ENCODE measurements at places on chromosomes 5 and 9. TPM values are rescaled to one million over a fixed set of nuclear protein-coding genes. Genes with fewer than 3 reads are reported as not detected.

TCF7 gene
- total RNA-seq: 2.1 TPM

DNA sequence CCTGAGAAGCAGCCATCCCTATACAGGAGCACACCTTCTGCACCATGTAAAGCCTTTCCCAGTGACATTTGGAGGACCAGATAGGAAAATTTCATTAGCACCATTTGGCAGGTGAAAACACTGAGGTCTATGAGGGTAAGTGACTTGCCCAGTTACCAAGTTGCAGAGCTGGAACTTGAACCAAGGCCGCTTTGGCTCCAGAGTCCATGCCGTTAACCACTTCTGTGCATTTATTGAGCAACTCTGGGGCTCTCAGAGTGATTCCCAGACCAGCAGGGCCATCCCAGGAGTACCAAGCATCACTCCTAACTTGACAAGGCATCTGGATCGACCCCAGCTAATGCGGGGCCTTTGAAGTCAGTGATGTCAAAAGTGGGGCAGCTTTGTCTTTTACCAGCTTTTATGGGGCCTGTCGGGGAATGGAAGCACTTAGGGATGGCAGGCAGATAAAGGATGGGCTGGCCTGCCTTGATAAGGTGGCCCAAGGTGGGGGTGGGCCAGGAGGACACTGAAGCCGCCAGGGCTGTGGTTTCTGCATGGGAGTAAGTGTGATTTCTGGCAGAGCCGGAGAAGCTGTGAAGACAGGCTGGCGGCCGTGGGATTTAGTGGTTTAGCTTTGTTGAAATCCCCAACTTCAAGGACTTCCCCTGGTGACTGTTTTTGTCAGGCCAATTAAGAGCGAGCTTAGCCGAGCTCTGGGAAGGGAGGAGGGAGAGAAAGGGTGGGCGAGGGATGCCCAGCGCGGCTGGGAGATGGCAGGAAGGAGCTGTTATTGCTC is 127.3 kb downstream of the MACROH2A1 start:
- no peak for DNase-seq

- no peak for DNase-seq
Observed at GRCh38 chr5:43230707-43231106, 38.7 kb downstream of the NIM1K start.

GRCh38 chr9:133852431-133852830 is 114.3 kb upstream of the SARDH start:
- no peak for DNase-seq

GRCh38 chr5:28903643-28904042 is 1865.3 kb upstream of the CDH9 start:
- no peak for DNase-seq

GRCh38 chr5:16806711-16807546 is 129.2 kb downstream of the MYO10 start:
- no peak for DNase-seq

NR5A1 gene
- not detected for total RNA-seq

DNA sequence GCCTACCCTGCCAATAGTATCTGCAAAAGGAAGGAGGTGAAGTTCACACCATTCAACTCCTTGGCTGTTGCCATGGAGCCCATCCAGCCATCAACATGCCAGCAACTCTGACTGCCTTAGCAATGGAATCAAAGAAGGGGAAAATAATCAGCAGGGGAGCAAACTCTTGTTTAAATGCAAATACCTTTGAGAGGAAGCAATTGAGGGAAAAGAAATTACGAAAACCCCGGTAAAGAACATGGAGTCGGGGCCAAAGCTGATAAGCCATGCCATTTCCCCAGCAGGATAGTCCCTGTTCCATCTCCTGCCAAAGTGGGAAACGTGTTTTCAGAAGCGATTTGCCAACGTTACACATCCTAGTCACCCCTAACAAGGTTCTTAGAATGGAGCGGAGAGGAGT is 69.0 kb downstream of the MFAP3 start:
- DNase-seq: no peak

DNA sequence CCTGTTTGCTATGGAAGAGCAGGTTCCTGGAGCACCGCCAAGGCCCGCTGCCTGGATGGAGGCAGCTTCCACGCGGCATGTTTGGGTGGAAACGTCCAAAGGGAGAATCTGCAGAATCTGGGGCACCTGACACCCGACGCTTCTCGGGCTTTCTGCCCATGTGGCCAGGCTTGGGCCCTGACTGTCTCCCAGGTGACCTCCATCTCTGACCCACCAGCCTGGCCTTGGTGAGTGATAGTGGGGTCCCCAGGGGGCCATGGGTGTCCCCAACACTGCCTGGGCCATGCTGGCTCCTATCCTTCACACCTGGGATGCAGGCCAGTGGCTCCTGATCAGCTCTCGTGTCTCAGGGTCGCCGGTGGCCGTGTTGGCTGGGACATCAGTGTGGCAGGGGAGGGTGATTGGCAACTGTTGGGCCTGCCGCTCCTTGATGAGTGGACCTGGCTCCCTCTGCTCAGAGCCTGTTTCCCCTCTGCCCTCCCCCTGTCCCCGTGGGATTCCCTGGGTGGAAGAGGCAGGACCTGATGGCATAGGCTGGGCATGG is 34.0 kb downstream of the GLT6D1 start:
- DNase-seq: no peak

- no peak for DNase-seq
Observed at GRCh38 chr9:89887286-89887685, 282.5 kb downstream of the GADD45G start.

ANKRD33B gene
- 4.9 TPM for total RNA-seq

DNA sequence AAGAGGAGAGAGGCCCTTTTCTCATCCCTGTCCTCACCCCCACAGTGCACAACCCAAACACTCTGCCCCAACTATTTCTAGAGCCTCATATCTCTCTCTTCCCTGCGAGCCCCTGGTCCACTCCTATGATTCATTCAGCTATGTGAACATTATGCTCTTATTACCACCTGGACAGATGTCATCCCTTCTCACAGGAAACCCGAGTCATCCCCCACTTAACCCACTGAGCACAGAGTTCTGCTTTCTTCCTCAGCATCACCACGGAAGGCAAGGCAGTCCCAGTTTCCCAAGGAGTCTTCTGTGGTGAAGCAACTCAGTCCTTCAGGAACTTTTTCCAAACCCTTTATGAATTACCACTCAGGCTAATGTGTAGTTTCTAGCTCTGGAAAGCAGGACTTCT is 1.3 kb downstream of the DNAI1 start:
- no peak for DNase-seq

GRCh38 chr5:177473443-177474001 is at the start of gene DBN1:
DBN1 (minus strand) TSS chr5:177473634; CDS start chr5:177473521, 113 bp downstream.
- no peak for DNase-seq

GRCh38 chr5:158854260-158854783 is 245.4 kb downstream of the EBF1 start:
- DNase-seq: no peak

DNA sequence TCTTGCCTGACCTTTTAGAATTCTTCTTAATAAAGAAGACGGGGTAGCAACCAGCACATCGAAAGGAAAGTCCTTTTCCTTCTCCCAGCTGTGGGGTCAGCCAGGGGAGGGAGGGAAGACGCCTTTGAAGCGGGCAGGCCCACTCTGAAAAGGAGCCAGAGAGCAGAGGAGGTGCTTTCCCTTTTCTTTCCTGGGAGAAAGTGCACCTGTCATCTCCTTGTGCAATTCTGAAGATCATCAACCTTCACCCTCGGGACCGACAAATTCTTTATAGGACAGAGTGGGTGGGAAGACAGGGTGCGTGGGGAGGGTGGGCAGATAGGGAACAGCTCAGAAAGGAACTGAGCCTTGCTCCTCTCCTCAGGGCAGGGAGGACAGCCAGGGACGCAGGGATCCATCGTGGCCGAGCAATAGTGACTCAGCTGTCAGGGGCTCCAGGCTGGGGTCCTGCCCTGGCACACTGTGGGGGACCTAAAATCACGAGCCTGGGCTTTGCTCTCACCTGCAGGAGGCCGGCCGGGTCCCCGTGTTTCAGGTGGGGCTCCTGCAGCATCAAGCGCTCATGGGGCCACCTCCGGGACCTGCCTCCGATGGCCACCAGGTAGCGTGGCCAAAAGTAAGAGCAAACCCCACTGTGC is 141.0 kb downstream of the OLFM1 start:
- DNase-seq: no peak

- no peak for DNase-seq
Observed at GRCh38 chr9:37534901-37535300, 41.3 kb downstream of the FBXO10 start.

- DNase-seq: no peak
Observed at GRCh38 chr5:158194561-158194976, 335.6 kb upstream of the CLINT1 start.

- no peak for DNase-seq
Observed at GRCh38 chr5:174790906-174791305, 66.5 kb downstream of the MSX2 start.

OLFM1 gene
- 14.5 TPM for total RNA-seq

ZBTB34 gene
- 9.9 TPM for total RNA-seq

GRCh38 chr9:115210699-115211098 is 92.7 kb upstream of the TNC start:
- DNase-seq: no peak

RICTOR gene
- total RNA-seq: 50.4 TPM

DNA sequence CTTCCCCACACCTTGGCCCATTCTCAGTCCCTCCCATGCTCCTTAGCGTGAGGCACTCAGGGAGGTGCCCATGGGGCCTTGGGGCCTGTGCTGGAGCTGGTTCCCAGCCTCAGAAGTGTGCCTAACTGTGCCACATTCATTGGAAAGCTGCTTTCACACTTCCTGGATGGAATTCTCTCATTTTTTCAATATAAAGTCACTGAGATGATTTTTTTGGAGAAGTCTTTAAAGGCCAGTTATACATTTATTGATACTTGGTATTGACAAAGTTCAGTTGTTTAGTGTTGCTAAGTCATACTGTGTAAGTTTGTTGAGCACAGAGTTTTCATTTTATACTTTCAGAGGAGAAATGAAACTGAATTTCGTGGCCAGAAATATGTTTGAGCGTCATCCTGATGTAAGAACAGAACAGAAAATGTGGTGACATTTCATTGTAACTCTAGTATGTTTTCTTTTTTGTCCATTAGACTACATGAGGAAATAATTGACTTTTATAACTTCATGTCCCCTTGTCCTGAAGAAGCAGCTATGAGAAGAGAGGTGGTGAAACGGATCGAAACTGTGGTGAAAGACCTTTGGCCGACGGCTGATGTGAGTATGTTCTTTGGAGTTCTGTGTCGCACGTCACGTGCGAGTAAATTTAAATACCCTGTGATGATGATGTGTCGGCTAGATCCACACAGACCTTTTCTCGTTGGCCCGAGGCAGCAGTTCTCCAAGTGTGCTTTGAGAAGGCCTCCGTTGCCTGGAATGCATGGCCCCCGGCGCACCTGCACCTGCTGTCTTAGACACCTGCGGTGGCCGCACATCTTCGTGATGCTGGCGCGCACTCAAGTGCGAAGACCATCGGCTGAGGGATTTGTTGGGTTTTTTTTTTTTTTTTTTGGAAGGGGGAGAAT is 24.1 kb downstream of the TENT4A start:
- DNase-seq: no peak

DNA sequence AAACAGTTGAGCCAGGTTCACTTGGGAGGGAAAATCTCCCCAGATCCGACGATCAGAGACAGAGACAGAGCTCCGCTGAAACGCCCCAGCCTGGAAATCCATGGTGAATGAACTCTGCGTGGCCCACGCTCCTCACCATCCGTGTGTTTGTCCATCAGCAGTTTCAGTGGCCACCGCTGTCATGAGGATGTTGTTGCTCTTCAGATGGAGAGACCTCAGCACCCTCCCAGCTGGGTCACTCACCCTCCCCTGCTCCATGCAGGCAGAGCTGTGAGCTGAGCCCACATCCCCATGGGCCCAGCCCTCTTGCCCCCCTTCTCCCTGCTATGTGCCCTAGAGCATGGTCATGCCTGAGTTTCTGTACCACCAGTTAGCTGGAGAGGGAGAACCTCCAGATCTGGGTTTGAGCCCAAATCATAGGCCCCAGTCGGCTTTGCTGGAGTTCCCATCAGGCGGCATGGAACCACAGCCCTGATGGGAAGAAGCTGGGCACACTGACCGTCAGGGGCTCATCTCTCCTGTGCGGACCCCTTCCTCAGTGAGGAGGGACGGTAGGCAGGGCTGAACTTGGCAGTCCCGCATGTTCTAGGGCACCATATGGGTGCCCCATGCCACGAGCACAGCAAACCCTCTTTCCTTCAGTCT is 154.4 kb upstream of the COL5A1 start:
- no peak for DNase-seq

- no peak for DNase-seq
Observed at GRCh38 chr9:109497226-109498153, 617 bp downstream of the PTPN3 start.

CCDC180 gene
- total RNA-seq: 5.8 TPM

GRCh38 chr5:176857216-176857893 is 41.8 kb downstream of the HK3 start:
- DNase-seq: no peak

DNA sequence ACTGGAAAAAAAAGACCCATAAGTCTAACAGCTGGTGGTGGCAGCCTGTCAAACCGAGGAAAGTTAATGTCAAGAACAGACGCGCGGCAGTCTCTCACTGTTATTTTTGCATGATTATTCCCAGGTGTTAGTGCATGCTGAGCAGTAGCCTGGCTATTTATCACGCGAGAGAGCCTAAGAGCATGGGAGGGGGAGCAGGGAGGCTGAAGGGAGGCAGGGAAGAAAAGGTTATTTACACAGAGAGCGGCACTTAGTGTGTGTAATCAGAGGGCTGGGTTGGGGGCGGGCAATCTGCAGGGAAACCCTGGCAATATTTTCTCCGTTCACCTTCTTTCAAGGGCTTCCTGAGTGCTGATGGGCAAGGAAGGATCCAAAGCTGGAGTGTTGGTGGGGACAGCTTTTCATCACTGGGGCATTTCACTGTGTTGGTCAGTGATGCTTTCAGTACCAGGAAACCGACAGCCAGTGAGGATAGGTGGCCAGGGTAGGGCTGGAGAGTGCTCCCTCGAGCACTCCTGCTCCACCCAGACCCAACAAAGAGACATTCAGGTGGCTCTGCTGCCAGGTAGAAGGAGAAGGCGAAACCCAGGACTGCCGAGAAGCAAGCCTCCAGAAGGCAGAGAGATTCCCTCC is 39.6 kb downstream of the ZNF608 start:
- no peak for DNase-seq

GRCh38 chr9:130237763-130238524 is 27.6 kb upstream of the HMCN2 start:
- DNase-seq: no peak

- DNase-seq: no peak
Observed at GRCh38 chr5:143174714-143175398, 228.6 kb downstream of the NR3C1 start.

GRCh38 chr5:58670582-58670981 is 87.7 kb downstream of the RAB3C start:
- DNase-seq: no peak

- DNase-seq: no peak
Observed at GRCh38 chr5:3836528-3836927, 240.9 kb downstream of the IRX1 start.

DAB2IP gene
- 104 TPM for total RNA-seq

GRCh38 chr5:146751781-146752401 is 126.7 kb downstream of the PPP2R2B start:
- DNase-seq: no peak

IFNA21 gene
- total RNA-seq: not detected

GRCh38 chr9:113612216-113612747 is 148.8 kb downstream of the RGS3 start:
- no peak for DNase-seq
